ENCODE measurements at places on chromosomes 1 and 21.

DNA sequence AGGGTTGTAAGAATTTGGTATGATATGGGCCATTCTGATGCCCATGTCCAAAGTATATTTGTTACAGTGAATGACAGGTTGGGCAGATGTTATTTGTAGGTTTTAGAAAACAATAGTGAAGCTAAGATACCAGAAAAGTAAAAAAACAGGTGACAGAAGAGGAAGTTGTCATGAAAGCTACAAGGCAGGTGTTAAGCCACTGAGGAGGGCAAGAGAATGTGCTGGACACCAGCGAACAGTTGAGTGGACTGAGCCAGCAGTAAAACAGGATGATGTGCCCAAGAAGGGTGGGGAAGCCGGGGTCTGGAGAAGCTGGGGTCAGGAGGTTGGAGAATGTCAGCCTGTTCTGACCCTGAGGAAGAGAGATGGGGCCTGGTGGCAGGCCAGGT, 83.3 kb downstream of the DTL start:
- no peak for DNase-seq

DNA sequence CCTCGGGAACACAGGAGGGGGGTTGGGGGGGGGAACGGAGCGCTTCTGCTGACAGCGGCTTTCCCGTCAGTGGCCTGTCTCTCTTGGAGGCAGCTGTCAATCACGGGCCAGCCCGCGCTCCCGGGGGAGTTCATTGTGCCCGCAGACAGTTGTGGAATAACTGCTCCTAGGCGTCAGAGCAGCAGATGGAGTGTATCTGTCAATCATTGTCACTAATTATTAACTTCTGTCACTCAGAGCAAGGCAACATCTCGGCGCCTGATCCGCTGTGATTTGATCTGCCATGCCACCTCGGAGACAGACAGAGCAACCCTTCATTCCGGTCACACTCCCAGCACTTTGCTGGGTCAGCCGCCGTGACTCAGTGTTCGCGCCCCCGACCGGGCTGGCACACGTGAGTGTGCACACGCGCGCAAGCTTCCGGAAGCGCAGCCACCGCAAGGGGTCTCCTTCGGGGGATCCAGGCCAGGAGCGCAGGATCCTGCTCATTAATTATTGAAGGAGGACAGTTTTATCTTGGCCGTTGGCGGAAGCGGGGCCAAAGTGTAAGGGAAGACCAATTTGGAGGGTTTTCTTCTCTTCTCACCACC, 75.8 kb downstream of the RRAGC start:
- peak; percentile 7 for DNase-seq

- no peak for DNase-seq
These were observed 1.8 kb upstream of the LHX9 start for GRCh38 chr1:197915260-197915861.

GRCh38 chr1:173478094-173478674, 1.0 kb downstream of the PRDX6 start:
- DNase-seq, result no peak

GRCh38 chr1:110130113-110130591, 17.9 kb downstream of the UBL4B start:
- DNase-seq, result peak; percentile 19

GRCh38 chr1:245313576-245313975, 158.8 kb downstream of the KIF26B start:
- no peak for DNase-seq
